GM04504 (cell line): ENCODE measurements at places on chromosomes 3 and 15.

- no peak for DNase-seq
These were observed 88.6 kb upstream of the HERC1 start for GRCh38 chr15:63922261-63922904.

DNA sequence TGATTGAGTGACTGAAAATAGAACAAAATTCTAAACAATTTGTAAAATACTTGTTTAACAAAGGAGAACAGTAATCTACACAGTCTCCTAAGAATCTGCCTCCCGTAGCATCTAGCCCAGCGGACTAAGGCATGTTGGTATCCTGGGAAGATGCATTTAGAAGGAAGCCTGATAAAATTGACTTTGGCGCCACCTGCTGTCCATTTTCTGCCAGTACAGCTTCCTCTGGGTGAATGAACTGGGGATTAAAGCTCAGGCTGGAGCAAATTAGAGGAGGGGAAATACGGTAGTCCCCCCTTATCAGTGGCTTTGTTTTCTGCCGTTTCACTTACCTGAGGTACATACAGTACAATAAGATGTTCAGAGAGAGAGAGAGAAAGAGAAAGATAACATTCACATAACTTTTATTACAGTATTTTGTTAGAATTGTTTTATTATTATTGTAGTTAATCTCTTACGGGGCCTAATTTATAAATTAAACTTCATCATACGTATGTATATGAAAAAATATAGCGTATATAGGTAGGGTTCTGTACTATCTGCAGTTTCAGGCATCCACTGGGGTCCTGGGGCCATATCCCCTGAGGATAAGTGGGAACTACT lies 191.6 kb downstream of the GAP43 start:
- no peak for DNase-seq

- DNase-seq: no peak
These were observed 9.6 kb upstream of the TRPM1 start for GRCh38 chr15:31111091-31111647.

- no peak for DNase-seq
These were observed 87.4 kb downstream of the BCHE start for GRCh38 chr3:165749821-165750220.

DNA sequence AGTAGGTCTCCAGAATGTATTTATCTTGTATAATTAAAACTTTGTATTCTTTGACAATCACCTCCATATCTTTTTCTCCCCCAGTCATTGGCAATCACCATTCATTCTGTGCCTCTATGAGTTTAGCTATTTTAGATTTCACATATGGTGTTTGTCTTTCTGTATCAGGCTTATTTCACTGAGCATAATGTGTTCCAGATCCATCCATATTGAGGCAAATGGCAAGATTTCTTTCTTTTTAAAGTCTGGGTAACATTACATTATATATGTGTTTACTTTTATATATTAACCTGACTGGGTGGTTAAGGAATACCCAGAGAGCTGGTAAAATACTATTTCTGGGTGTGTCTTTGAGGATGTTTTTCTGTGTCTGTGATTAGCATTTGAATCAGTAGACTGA lies 486.6 kb downstream of the SQOR start:
- no peak for DNase-seq

DNA sequence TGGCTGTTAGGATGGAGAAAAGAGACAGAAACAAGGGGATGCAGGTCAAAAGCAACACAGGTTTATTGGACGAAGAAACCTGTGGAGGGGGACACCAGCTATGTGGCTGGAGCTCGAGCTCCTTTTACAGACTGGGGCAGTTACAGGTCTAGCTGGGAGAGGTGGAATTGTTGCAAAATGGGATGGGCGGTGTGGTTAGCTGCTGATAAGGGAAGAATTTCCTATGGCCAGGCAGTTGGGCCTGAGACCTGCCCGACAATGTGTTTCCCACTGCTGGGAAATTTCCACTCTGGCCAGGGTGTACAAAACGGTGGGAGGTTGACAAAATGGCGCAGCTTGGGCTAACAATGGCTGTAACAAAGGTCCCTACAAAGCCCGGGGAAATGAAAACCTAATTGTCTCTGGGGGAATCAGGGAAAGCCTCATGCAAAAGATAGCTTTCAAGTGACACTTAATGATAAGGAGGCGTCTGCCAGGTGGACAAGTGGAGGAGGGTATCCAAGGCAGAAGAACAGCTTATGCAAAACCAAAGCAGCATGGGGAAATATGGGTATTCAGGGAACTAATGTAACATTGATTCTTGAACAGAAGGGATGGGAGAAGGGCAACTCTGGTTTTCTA lies 137.4 kb upstream of the SGO1 start:
- no peak for DNase-seq

- DNase-seq: no peak
These were observed 36.5 kb downstream of the ANP32A start for GRCh38 chr15:68784206-68784605.

- no peak for DNase-seq
These were observed 19.3 kb downstream of the IFT80 start for GRCh38 chr3:160379628-160380214.

DNA sequence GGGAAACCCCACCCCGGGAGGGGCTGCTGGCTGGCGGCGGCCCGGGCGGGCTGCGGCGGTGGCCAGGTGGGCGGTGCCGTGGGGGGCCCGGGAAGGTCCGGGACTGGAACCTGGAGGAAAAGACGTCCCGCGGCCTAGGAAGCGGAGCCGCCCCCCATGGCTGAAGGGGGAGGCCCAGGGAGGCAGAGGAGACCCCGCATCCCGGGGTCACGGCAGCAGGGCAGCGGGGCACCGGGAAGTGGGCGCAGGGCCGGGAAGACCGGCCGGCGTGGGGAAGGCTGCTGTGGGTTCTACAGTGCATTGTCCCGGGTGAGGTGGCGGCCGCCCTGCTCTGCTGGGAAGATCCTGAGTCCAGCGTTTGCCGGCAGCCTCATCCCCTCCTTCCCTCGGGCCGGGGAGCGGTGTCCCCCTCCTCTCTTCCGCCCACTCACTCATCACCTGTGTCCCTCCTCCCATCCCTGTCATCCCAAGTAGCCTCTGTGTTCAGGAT lies 525 bp upstream of the FSTL1 start:
- DNase-seq: no peak

GRCh38 chr15:47570881-47571640 lies 146.2 kb upstream of the SEMA6D start:
- no peak for DNase-seq

DNA sequence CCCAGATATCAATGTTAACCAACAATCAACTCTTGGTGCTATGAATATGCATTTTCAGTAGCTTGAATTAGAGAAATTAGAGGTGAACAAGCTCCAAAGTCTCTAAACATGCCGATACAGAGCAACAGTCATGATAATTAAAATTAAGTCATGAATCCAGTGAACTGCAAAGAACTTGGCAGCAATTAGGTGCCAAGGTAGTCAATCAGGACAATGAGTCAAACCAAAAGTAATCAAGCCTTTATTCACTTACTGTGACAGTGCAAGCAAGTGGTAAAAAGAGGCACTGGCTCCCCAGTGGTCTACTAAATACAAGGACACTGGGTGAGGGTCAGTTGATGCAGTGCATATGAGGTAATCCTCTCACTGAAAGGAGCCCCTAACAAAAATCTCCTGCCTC lies 1.8 kb downstream of the ZNF770 start:
- DNase-seq: no peak

- no peak for DNase-seq
These were observed 8.3 kb upstream of the TM4SF4 start for GRCh38 chr3:149466192-149466591.

- no peak for DNase-seq
These were observed 11.6 kb downstream of the GORASP1 start for GRCh38 chr3:39095778-39096177.

GRCh38 chr3:107592073-107592472 lies 69.3 kb downstream of the BBX start:
- no peak for DNase-seq

GRCh38 chr3:38826001-38826400 lies 10.0 kb upstream of the SCN10A start:
- no peak for DNase-seq

DNA sequence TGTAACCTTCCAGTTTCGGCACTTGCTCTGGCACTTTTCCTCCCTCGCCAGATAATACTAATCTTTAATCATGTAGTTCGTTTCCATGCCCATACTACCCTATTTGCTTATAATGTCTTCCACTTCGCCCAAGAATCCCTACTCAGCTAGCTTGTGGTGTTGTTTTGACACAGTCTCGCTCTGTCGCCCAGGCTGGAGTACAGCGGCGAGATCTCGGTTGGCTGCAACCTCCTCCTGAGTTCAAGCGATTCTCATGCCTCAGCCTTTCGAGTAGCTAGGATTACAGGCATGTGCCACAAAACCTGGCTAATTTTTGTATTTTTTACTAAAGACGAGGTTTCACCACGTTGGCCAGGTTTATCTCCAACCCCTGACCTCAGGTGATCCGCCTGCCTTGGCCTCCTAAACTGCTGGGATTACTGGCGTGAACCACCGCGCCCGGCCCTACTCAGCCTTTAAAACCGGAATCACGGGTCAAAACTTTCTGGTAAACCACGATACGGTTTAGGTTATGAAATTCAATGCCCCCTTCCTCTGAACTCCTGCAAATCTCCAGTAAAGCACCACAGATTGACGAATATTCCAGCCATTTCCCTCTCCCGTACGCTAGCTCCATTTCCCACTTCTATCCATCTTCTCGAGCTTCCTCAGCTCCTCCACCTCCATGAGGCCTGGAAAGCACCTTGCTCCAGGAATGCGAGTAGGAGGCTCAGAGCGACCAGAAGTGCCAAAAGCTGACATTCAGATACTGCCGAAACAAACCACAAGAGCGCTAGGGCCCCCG lies 878 bp upstream of the RAD51 start:
- DNase-seq: no peak

DNA sequence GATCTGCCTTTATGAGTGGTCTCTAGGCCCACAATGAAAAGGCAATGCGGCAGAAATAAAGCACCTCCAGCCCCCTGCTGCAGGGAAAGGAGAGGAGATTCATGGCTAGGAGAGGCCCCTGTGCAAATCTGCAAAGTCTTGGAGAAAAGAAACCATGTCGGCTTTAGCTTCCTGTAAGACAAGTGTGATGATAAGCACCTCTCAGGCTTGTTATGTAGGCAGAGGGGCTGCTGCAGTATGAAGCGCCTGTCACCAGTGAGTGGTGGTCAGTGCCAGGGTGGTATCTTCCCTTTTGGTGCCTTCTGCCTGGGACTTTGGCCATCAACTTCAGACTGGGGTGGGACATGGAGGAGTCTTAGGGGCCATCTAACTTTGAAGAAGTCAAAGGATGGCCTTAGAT lies 59.2 kb upstream of the ARHGEF3 start:
- DNase-seq: no peak
